GM10248 (cell line): ENCODE measurements at places on chromosomes 2 and 18.

GRCh38 chr2:54189539-54189938, 66.5 kb downstream of the TSPYL6 start:
- no peak for DNase-seq

- DNase-seq = no peak
These were observed 31.0 kb upstream of the FMNL2 start for GRCh38 chr2:152303951-152304350.

GRCh38 chr18:79912409-79912991, 39.0 kb downstream of the SLC66A2 start:
- DNase-seq = no peak

DNA sequence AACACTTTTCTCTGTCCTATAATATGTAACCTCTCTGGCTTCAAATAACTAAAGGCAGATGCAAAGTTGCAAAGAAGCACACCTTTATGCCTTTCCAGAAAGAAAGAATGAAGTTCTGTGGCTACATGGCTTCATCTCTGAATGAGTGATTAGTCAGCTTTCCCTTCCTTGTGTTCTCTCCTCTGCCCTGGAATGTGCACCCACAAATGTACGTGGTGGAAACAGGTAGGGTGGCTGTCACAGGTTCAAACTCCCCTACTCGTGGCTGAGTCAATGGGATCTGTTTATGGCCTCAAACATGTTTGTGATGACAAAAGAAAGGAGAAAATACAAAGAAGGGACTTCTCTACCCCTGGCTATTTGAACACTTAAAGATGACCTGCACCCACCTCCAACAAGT, 55.5 kb upstream of the ACVR2A start:
- no peak for DNase-seq

GRCh38 chr2:73237168-73237567, 3.1 kb downstream of the CCT7 start:
- DNase-seq = no peak

DNA sequence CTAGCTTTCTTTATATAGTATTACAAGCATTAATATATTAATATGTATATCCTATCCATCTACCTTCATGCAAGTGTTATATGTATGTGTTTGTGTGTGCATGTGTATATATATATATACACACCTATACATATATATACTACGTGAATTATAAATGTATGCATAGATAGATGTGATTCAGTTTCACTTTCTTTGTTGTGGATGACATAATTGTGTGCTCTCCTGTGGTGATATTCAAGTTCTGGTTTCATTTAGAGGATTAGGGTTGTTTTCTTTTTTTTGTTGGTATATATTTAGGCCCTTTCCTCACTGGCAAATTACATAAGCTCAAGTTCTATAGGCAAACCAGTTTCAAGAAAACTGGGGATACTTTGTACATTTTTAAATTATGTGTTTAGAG, 225.7 kb upstream of the FANCL start:
- DNase-seq = no peak

DNA sequence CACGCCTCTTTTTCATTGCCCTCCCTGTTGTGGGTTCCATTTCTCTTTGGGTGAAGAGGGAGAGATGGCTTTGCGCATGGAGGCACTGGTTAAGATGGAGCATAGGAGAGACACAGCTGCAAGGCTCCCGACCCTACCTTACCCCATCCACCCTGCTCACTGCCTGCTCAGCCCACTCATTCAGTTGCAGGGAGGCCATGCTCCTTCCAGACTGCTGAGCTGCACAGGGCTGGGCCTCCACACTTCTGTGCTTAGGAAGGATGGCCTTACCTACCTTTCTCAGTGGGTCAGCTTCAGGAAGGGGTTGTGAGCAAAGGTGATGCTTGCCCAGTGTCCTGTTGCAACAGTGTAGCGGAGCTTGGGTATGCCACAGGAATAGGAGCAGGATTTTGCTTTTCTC, 127.8 kb downstream of the CTIF start:
- no peak for DNase-seq

- no peak for DNase-seq
These were observed 11.0 kb upstream of the ANKRD29 start for GRCh38 chr18:23673725-23674124.

GRCh38 chr18:62739911-62740310, 24.6 kb downstream of the PHLPP1 start:
- no peak for DNase-seq

- no peak for DNase-seq
These were observed 150.1 kb downstream of the WDSUB1 start for GRCh38 chr2:159136391-159136790.

DNA sequence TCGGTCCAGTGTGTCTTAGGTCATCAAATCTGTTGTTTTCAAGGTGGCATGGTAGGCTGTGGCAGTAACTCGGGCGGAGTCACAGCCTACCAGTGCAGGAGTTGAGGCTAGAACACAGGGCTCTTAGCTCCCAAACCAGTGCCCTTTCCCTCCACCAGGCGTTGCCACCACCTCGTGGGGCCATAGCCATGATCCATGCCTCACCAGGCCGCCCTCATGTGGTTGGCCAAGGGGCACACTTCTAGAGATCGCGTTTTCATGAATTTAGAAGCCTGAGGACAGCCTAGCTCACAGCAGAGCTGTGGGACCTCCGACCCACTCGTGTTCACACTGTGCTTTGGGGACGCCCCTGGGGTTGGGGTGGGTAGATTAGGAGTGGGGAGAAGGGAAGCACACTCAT, 10.6 kb downstream of the SEC11C start:
- DNase-seq = no peak
